ENCODE measurements at places on chromosomes 4 and X. TPM values are rescaled to one million over a fixed set of nuclear protein-coding genes. Genes with fewer than 3 reads are reported as not detected.
A peak's percentile ranks its signal among the peaks of the same experiment; 100 is the strongest.

DNA sequence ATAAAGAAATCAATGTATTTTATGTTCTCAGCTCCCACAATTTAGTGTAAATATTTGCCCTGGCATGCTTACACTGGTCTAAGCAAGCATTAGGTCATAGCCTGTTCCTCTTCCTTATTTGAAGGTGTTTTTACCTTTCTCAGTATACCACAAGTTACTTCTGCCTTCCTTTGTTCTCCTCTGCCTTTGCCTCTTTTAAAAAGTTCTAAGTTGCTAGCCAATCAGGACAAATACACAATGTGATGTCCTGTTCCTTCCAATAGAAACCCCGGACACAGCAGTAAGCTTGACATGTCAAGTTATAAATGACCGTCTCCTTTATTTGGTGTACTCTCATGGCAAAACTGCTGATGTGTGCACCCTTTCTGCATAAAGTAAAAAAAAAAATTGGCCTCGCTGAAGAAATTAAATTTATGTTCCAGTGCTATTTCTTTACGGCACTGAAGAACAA lies 49.4 kb downstream of the UGT2B10 start:
- H3K4me1 ChIP-seq = no peaks in the 10 kb centered on the region
- H3K27ac ChIP-seq = no peak overlapping the region
- H3K27me3 ChIP-seq = no peaks in the 10 kb centered on the region
- no peak overlapping the region for H3K4me3 ChIP-seq
- peaks cover 2% of the 10 kb centered on the region for H3K36me3 ChIP-seq

DNA sequence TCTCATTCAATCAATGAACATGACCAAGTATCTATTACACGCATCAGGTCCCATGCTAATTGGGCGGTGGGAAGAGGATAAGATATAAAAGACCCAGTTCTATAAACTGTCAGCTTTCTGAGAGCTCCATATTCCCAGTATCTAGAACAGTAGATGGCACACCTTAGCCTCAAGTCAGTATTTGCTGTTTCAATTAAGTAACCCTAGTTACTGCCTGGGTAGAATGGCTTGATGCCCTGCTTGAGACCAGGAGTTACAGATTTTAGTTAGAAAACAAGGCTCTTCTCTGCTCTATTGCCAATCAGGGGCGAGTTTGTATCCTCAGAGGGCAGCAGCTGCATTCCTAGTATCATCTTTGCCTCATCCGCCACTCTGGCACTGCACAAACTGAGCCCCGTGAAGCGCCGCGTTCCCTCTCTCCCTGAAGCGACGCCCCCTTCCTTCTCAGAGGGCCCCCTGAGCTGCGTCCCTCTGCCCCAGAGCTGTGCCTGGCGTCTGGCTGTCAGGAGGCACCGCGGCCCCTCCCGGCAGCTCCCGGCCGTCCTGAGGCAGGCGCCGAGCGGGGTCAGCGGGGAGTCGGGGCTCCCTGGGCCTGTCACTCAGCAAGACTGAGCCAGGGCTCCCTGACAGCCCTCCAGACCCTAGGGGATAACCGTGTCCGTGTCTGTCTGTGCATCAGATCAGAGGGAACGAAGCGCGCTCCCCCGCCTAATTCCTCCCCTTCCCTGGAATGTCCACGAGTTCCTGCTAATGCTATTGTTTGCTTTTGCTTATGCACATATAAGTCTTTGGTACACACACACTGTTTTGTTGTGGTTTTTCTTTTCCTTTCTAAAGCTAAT lies 212.4 kb upstream of the TTC29 start:
- no peaks in the 10 kb centered on the region for H3K27me3 ChIP-seq
- H3K4me1 ChIP-seq = no peaks in the 10 kb centered on the region
- DNase-seq = peak; percentile 68
- H3K4me3 ChIP-seq = peak overlapping the region; percentile 72
- no peaks in the 10 kb centered on the region for H3K36me3 ChIP-seq

- no peak overlapping the region for H3K27ac ChIP-seq
- peaks cover 3% of the 10 kb centered on the region for H3K4me1 ChIP-seq
- H3K4me3 ChIP-seq = no peak overlapping the region
- no peaks in the 10 kb centered on the region for H3K36me3 ChIP-seq
Observed at GRCh38 chr4:85769009-85769408, 294.1 kb downstream of the ARHGAP24 start.

DNA sequence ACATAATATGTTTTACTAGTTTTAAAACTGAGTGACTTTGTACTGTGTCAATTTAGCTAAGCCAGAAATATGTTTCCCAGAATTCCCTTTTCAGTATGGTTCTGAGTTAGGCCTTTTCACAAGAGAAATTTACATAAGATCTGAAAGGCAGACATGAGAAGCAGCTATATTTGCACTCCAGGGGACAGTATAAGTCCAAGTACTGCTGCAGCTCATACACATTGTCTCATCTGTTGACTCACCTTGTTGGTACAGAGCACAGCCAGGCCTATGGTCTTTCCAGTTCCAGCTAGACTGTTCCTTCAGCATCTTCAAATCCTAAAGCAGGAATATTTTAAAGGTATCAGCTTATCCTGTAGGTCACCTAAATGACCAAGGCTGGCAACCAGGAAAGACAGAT lies 53.5 kb downstream of the BMP3 start:
- H3K4me1 ChIP-seq = no peaks in the 10 kb centered on the region
- no peak for DNase-seq
- H3K36me3 ChIP-seq = peaks cover 15% of the 10 kb centered on the region
- H3K27me3 ChIP-seq = no peaks in the 10 kb centered on the region
- no peak overlapping the region for H3K4me3 ChIP-seq

DNA sequence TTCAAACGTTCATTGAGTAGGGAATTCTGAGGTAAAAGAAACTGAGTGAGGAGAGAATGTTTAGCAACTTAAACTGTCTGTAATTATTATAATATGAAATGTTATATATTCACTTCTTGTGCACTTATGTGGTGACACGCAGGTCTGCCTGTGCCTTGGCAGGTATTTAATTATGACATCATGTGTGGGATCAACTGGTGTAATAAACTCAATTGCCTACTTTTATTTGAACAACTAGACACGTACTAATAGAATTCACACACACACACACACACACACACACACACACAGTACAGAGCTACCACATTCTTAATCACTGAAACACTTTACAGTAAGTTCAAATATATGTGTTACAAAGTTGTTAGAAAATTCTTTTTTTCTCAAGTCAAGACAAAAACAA lies 20.7 kb upstream of the SLC25A31 start:
- peaks cover 25% of the 10 kb centered on the region for H3K36me3 ChIP-seq
- H3K4me1 ChIP-seq = no peaks in the 10 kb centered on the region
- no peak overlapping the region for H3K4me3 ChIP-seq

GRCh38 chr4:13543839-13544605 lies at the start of gene NKX3-2:
Gene NKX3-2 (minus strand): TSS chr4:13544508. CDS start chr4:13544414, 94 bp downstream.
- no peaks in the 10 kb centered on the region for H3K4me1 ChIP-seq
- DNase-seq = no peak
- H3K27me3 ChIP-seq = peaks cover 75% of the 10 kb centered on the region
- no peak within 1 kb of the TSS for H3K27ac ChIP-seq
- peak within 1 kb of the TSS; percentile 93 for H3K4me3 ChIP-seq

DNA sequence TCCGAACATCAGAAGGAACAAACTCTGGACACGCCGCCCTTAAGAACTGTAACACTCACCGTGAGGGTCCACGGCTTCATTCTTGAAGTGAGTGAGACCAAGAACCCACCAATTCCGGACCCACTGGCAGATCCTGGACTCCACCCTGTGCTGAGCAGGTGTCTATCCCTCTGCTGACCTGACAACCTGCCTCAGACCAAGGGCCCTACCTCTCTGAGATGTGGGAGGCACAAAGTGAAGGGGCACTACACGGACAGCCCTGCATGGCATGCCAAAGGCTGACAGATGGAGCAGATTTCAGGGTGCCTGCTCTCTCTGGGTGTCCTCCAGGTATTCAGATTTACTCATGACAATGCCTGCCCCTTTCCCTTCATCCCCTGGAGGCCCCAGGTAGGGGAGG lies 14.0 kb upstream of the HSFX1 start:
- no peaks in the 10 kb centered on the region for H3K27me3 ChIP-seq
- no peak for DNase-seq
- peaks cover 5% of the 10 kb centered on the region for H3K36me3 ChIP-seq
- H3K27ac ChIP-seq = no peak overlapping the region
- H3K4me1 ChIP-seq = no peaks in the 10 kb centered on the region

GRCh38 chr4:88522702-88523324 lies 763 bp downstream of the PYURF start:
- no peak for DNase-seq
- H3K4me3 ChIP-seq = peak overlapping the region; percentile 91
- peaks cover 16% of the 10 kb centered on the region for H3K36me3 ChIP-seq
- no peaks in the 10 kb centered on the region for H3K27me3 ChIP-seq
- H3K27ac ChIP-seq = no peak overlapping the region

- no peaks in the 10 kb centered on the region for H3K27me3 ChIP-seq
- H3K4me3 ChIP-seq = no peak overlapping the region
- H3K36me3 ChIP-seq = peaks cover 10% of the 10 kb centered on the region
Observed at GRCh38 chrX:14802943-14803710, 69.7 kb downstream of the FANCB start.

DNA sequence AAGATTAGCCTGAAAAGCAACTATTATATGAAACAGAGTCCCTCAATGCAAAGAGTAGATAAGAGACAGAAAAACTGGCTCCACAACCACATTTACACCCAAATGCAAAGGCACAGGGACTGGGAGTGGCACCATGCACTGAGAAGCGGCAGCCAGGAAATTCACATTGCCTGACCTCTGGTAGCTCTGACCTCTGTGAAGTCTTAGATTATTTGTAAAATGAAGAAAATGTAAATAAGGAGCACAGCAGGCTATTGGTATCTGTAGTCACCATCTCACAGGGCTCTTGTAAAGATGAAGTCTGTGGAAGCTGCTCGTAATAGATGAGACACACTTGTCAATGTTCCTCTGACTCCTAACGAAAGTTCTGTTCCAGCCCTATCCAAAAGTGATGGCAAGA lies 69.7 kb downstream of the FAT1 start:
- H3K36me3 ChIP-seq = peaks cover 39% of the 10 kb centered on the region
- DNase-seq = no peak
- no peaks in the 10 kb centered on the region for H3K27me3 ChIP-seq
- no peak overlapping the region for H3K27ac ChIP-seq

GRCh38 chrX:2863646-2864045 lies 34.9 kb downstream of the GYG2 start:
- H3K27ac ChIP-seq = no peak overlapping the region
- peak; percentile 52 for DNase-seq
- H3K4me3 ChIP-seq = no peak overlapping the region
- H3K27me3 ChIP-seq = no peaks in the 10 kb centered on the region
- no peaks in the 10 kb centered on the region for H3K4me1 ChIP-seq

GRCh38 chrX:2451501-2452316 lies 49.1 kb downstream of the DHRSX start:
- H3K4me1 ChIP-seq = no peaks in the 10 kb centered on the region
- H3K27ac ChIP-seq = no peak overlapping the region
- peak overlapping the region; percentile 22 for H3K4me3 ChIP-seq
- H3K36me3 ChIP-seq = peaks cover 38% of the 10 kb centered on the region
- no peaks in the 10 kb centered on the region for H3K27me3 ChIP-seq

- no peak for DNase-seq
- H3K4me3 ChIP-seq = no peak overlapping the region
- H3K36me3 ChIP-seq = no peaks in the 10 kb centered on the region
- no peak overlapping the region for H3K27ac ChIP-seq
- H3K4me1 ChIP-seq = no peaks in the 10 kb centered on the region
Observed at GRCh38 chr4:54066718-54067129, 2.3 kb upstream of the CHIC2 start.

- H3K4me1 ChIP-seq = no peaks in the 10 kb centered on the region
- no peak overlapping the region for H3K27ac ChIP-seq
- H3K4me3 ChIP-seq = no peak overlapping the region
- no peak for DNase-seq
- no peaks in the 10 kb centered on the region for H3K27me3 ChIP-seq
Observed at GRCh38 chr4:14267373-14268060, 640.0 kb upstream of the BOD1L1 start.

DNA sequence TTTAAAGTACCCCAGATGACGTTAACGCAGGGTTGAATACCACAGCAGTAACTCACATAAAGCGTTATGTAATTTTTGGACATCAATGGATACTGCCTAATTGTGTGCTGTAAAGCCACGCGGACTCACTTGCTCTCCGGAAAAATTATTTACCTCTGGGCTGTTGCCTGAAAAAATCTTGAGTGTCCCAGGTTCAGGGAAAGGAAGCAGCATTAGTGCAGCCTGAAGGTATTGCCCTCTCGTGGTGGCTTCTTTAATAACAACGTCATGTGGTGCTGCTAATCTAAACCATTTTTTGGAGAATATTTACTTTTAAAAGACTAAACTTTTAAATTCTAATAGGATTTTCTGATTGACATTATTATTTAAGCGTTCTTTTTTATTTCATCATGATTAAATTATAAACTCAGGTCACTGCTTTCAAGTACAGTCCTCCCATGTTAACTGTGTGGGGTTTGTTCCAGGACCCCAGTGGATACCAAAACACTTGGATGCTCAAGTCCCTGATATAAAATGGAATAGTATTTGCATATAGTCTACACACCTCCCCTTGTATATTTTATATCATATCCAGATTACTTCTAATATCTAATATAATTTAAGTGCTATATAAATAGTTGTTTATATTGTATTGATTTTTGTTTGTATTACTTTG lies 384.8 kb downstream of the FAM133A start:
- H3K27me3 ChIP-seq = no peaks in the 10 kb centered on the region
- no peaks in the 10 kb centered on the region for H3K4me1 ChIP-seq
- peaks cover 41% of the 10 kb centered on the region for H3K36me3 ChIP-seq
- no peak overlapping the region for H3K27ac ChIP-seq
- H3K4me3 ChIP-seq = no peak overlapping the region
- peak; percentile 46 for DNase-seq

DNA sequence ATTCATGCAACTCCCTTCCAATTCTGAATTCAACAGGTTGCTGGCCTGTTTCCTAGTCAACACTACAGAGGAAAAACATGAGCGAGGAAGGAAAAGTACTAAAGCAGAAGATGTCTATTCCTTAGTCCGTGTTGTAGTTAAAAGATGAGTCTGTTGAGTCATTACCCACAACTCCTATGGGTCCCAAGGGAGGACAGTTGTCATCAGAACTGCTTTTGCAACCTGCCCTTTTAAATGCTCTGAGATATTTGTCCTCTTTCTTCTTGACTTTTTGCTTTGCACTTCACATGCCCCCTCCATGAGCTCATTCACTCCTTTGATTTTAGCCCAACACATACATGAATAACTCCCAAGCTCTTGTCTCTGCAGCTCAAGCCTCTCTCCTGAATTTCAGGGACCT lies 119.2 kb downstream of the CORIN start:
- no peaks in the 10 kb centered on the region for H3K36me3 ChIP-seq
- no peak overlapping the region for H3K4me3 ChIP-seq
- no peaks in the 10 kb centered on the region for H3K27me3 ChIP-seq

DNA sequence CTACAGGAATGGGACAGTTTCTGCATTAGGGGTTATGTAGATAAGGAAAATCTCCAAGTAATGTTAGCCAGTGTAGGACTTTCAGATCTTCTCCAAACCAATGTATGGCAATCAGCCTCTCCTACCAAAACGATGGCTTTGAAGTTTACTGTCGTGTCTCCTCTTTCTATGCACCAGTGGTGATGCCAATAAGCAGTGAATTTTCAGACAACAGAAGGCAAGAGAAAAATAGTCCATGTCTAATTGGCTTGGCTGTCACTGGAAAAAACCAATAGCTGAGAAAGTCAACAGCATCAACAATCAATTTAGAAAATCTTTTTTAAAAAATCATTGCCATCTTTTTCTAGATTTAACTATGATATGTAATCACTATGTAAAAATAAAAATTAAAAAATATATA lies 35.0 kb downstream of the LIMCH1 start:
- H3K36me3 ChIP-seq = no peaks in the 10 kb centered on the region
- H3K27me3 ChIP-seq = no peaks in the 10 kb centered on the region
- DNase-seq = no peak
- H3K27ac ChIP-seq = no peak overlapping the region
- peaks cover 5% of the 10 kb centered on the region for H3K4me1 ChIP-seq

ZNF157 gene
- 0.81 TPM for total RNA-seq

VSIG1 gene
- total RNA-seq = 0.42 TPM

ANXA10 gene
- total RNA-seq = not detected

CCSER1 gene
- total RNA-seq = 0.57 TPM

GRIA3 gene
- total RNA-seq = 2.4 TPM

DUSP21 gene
- total RNA-seq = not detected

SEC31A gene
- 141 TPM for total RNA-seq
